Left ventricle myocardium inferior (tissue), 1 donor: ENCODE measurements at places on chromosomes 11 and 22. TPM values are rescaled to one million over a fixed set of nuclear protein-coding genes. Genes with fewer than 3 reads are reported as not detected.

The RFPL2 gene
- total RNA-seq, result 0.08 TPM

The ESAM gene
- total RNA-seq, result 40.0 TPM

The PLAAT2 gene
- total RNA-seq, result not detected

The SYCE3 gene
- total RNA-seq, result not detected

The CLCF1 gene
- 0.82 TPM for total RNA-seq

The NPTXR gene
- total RNA-seq, result 23.3 TPM

The GGTLC2 gene
- not detected for total RNA-seq

The MIOX gene
- total RNA-seq, result not detected

The GNAZ gene
- 2.9 TPM for total RNA-seq

The GAL3ST3 gene
- total RNA-seq, result 1.3 TPM

The ATG2A gene
- 13.1 TPM for total RNA-seq

The GP1BB gene
- not detected for total RNA-seq

The C11orf86 gene
- total RNA-seq, result not detected

The MRPL40 gene
- 57.2 TPM for total RNA-seq

The PLA2G3 gene
- total RNA-seq, result not detected

The FJX1 gene
- 0.88 TPM for total RNA-seq
